ENCODE measurements at places on chromosomes 13 and 19.

DNA sequence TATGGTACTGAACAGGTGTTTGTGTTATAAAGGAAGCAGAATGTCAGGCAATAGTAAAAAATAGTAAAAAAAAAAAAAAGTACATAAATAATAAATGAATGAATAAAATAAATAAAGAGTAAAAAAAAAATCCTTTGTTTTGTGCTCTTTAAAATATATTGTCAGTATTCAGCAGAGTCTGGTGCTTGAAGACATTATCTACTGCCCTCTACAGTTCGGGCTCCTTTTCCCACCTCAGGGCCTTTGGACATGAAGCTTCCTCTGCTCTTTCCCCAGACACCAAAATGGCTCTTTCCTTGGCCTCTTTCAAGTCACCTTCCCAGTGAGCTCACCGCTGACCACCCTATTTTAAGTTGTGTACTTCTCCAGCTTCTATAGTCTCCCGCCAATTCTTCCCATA is 137.5 kb downstream of the TNFRSF19 start:
- no peak for DNase-seq

GRCh38 chr19:40960062-40960685 is 30.9 kb upstream of the CYP2B6 start:
- DNase-seq: no peak

- DNase-seq: no peak
Observed at GRCh38 chr13:113157206-113157928, 1.1 kb upstream of the PROZ start.

DNA sequence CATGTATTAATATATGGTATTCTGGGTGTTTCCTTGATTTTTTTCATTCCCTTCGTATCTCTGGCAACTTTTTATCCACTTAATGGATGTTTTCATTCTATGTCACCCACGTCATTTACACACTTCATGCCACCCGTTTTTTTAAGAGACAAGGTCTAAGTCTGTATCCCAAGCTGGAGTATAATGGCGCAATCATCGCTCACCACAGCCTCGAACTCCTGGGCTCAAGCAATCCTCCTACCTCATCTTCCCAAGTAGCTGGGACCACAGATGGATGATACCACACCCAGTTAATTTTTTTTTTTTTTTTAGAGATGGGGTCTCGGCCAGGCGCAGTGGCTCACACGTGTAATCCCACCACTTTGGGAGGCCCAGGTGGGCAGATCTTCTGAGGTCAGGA is 3.4 kb upstream of the VASP start:
- DNase-seq: no peak

GRCh38 chr19:48990400-48990799 is 2.7 kb downstream of the GYS1 start:
- DNase-seq: no peak

DNA sequence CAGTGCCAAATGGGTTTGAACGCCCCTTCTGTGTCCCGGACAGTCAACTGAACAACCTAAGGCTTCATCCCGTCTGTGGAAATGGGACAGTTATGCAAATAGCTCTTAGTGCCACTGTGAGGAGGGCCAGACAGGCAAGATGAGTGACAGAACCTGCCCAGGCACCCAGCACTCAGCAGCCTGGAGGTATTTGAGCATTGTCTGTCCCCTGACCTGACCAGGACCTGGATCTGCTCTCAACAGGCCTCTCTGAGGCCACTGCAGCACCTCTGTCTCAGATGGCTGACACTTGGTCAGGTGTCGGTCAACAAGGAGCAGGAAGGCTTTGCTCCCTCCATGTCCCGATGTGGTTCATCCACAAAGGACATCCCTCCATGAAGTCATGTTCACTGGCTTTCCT is 67.9 kb downstream of the CCDC70 start:
- DNase-seq: no peak

DNA sequence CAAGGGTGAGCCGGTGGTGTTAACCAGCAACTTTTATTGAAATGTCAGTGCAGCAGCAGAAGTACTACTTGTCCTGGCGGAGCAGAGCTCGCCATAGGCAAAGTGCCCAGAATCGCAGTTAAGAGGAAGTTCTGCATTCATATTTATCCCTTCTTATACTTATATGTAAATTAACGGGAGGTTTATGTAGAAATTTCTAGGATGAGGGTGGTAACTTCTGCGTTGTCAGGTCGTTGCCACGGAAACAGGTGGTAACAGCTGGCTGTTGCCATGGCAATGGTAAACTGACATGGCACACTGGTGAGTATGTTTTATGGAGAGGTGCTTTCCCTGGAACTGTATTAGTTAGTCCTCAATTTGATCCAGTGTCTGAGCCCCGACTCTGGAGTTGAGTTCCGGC is 2494.9 kb upstream of the PCDH20 start:
- no peak for DNase-seq
